ENCODE measurements at places on chromosomes 13 and 19. TPM values are rescaled to one million over a fixed set of nuclear protein-coding genes. Genes with fewer than 3 reads are reported as not detected.
A peak's percentile ranks its signal among the peaks of the same experiment; 100 is the strongest.

DNA sequence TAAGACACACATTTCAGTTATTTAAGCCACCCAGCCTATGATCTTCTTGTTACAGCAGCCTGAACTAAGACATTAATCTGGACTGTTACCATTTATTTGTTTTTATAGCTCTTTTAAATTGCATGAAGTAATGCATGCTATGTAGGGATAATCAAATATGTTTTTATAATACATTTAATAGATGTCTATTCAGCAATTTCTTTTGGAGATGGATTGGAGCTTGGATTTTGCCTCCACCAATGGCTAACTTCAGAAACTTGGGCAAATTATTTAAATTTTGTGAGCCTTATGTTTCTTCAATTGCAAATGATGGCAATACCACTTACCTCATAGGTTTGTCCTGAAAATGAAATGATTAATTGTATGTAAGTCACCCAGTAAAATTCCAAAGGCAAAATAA lies 288.7 kb downstream of the GPC6 start:
- no peak for DNase-seq

GRCh38 chr19:30551271-30551670 lies 179.1 kb downstream of the ZNF536 start:
- DNase-seq, result no peak

DNA sequence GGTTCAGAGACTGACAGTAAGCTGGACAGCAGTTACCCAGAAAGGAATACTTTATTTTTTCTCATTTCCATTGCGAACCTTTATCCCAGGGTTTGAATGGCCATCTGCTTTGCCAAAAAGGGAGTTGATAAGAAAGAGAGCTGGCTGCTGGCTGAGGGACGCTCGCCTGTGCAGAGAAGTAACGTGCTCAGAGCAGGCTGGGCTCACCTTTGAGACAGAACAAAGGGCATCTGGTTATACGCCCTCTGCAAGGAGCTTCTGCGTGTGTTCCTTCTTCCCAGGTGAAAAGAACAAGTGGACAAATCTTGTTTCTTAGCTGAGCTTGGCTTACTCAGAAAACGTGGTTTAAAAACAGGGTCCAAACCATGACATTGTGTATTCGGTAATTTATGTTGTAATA lies 47.4 kb downstream of the EFNB2 start:
- no peak for DNase-seq

DNA sequence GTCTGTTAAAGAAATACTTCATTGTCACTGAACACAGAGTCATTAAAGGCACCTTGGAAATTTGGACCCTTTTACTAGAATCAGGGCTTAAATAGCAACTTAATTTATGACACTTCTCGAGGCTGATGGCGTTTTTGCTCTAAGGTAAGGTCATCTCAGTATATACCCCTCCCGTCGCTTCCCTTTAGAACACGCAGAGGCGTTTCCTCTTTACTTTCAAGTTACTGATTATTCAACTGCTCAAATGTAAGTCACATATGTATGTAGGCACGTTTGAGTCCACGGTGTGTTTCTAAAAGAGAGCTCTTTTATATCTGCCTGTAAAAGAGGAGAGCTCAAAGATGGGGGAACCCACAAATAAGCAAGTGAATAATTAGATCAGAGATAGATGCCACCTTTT lies 181.5 kb downstream of the TSHZ3 start:
- no peak for DNase-seq

DNA sequence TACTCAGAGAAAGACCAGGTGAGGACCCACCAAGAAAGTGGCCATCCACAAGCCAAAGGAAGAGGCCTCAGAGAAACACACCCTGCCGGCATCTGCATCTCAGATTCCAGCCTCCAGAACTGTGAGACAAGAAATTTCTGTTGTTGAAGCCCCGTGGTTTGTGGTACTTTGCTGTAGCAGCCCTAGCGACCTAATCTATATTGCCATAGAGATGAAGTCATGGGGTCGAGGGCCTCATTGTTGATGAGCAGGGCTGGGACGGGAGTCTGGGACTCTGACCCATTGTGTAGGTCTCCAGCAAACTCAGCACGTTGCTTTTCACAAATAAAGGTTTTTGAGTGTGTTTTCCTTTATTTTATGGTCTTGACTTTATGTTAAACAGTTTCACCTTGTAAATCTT lies 174.9 kb downstream of the TNFSF13B start:
- DNase-seq, result no peak

GRCh38 chr13:113139577-113139976 lies 17.0 kb downstream of the F10 start:
- DNase-seq, result no peak

- DNase-seq, result no peak
These were observed 5.0 kb upstream of the MTMR6 start for GRCh38 chr13:25292301-25292700.

LGALS7B gene
- 2.6 TPM for total RNA-seq

DNA sequence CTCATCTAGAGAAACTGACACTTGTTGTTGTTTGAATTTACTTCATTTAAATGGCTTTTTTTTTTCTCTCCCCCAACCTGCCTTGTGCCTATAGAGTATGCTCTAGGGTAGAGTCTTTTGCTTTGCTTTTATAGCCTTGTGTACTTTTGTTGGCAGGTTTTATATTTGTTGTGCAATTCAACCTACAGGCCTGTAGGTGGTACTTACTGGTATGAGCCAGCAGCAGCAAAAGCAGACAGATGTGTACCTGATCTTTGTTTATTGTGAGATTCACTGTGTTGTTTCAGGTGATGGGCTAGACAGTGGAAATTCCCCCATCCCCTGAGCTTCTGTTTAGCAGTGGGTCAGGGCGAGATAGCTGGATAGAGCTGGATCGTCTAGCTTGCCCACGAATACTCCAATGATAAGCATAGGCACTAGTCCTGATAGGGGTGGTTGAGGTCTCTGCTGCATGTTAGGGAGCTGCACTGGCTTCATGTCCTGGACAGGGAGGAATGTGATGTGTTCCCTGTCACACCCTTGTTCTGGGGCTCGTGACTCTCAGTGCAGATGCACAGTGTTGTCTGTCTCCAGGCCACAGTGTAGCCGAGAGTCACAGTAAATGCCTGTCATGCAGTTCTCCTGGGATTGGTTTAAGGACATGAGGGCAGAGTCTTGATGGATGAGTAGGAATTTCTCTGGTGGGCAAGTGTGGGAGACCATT lies 21.3 kb downstream of the DNAJC3 start:
- DNase-seq, result peak; percentile 70

GRCh38 chr13:98999639-98999952 lies 21.7 kb upstream of the DOCK9 start:
- DNase-seq, result no peak

GRCh38 chr13:41691274-41691673 lies 233.9 kb downstream of the RGCC start:
- DNase-seq, result peak; percentile 36

TEX101 gene
- not detected for total RNA-seq

DNA sequence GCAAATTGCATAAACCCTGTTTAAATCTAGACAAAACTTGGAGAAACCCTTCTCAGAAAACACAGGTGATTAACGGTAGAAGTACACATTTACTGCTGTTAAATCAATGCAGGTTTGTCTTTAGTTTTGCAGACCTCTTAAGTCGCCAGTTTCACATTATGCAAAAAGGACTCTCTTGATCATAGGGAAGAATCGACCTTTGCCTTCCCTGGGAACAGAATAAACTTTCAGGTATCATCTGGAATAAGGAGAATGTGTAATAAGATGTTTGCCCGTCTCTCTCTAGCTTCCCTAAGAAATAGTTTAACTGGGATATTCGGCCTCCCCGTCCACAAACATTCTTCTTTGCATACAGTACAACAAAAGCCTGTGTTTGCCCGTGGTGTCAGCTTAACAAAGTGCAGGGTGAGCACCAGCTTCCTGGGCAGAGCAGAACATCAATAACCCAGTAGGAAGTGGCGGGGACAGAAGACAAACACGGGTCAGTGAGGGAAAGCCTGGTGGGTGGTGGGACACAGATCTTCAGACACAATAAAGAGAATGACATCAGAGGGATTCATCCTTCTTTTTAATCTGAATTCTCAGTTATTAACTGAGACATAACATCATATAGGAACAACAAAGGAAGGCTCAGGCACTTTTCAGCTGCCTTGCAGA lies 1077.7 kb upstream of the SLC10A2 start:
- no peak for DNase-seq

PSPN gene
- total RNA-seq, result 1.1 TPM

- DNase-seq, result no peak
These were observed 1629.1 kb upstream of the PCDH20 start for GRCh38 chr13:63044589-63045313.

- DNase-seq, result no peak
These were observed 431.5 kb downstream of the FGF14 start for GRCh38 chr13:101970341-101970740.

EID2B gene
- total RNA-seq, result 2.0 TPM

- DNase-seq, result peak; percentile 66
These were observed 194.1 kb downstream of the TDRD3 start for GRCh38 chr13:60590800-60591747.

- DNase-seq, result peak; percentile 31
These were observed 214.6 kb downstream of the OXGR1 start for GRCh38 chr13:96779691-96780090.

GRCh38 chr13:42894765-42895243 lies 97.2 kb downstream of the EPSTI1 start:
- DNase-seq, result peak; percentile 92

GRCh38 chr13:85080691-85081090 lies 718.5 kb downstream of the SLITRK6 start:
- DNase-seq, result no peak

DNA sequence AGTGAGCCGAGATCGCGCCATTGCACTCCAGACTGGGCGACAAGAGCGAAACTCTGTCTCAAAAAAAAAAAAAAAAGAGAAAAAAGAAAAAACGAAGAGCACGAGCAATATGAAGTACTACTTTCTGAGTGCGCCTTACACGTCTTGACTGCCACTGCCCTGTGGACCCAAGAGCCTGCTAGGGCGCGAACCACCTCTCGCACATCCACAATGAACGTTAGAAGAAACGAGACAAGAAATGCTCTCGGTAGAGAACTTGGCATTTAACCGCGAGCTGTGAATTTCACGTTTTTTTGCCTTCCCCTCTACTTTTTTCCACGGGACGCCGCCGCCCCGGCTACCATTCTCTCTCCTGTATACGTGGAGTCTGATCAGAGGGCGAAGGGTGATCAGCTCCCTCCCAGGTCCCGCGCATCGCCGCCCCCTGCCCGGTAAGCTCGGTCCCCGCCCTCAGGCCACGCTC lies 454 bp downstream of the TIMM44 start:
- no peak for DNase-seq

GRCh38 chr13:41345914-41346589 lies 35.0 kb downstream of the NAA16 start:
- DNase-seq, result no peak
